ENCODE measurements at places on chromosomes 5 and 9.

GRCh38 chr5:143002459-143003327 lies 232.5 kb downstream of the ARHGAP26 start:
- peak; percentile 15 for DNase-seq

GRCh38 chr5:132176987-132177386 lies 50.7 kb downstream of the P4HA2 start:
- no peak for DNase-seq

DNA sequence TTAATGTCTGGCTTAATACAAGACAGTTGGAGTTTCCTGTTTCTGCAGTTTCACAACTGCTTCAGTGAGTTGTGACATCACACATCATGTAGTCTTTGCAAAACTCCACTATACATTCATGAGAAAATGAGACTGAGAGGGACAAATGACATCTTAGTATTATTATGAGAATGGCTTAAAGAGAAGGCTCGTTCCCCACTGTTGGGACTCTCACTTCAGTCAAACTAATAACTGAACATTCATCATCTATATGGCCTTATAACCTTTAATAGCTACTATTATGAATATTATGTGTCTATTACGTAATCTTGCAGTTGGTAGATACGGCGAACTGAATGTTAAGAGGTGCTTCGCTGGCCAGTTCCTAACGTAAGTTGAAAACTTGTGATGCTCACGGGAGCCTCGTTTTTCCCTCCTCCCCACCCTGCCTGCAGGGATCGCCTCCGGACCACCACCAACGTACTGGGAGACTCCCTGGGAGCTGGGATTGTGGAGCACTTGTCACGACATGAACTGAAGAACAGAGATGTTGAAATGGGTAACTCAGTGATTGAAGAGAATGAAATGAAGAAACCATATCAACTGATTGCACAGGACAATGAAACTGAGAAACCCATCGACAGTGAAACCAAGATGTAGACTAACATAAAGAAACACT lies 79.4 kb downstream of the SLC1A3 start:
- DNase-seq: no peak

DNA sequence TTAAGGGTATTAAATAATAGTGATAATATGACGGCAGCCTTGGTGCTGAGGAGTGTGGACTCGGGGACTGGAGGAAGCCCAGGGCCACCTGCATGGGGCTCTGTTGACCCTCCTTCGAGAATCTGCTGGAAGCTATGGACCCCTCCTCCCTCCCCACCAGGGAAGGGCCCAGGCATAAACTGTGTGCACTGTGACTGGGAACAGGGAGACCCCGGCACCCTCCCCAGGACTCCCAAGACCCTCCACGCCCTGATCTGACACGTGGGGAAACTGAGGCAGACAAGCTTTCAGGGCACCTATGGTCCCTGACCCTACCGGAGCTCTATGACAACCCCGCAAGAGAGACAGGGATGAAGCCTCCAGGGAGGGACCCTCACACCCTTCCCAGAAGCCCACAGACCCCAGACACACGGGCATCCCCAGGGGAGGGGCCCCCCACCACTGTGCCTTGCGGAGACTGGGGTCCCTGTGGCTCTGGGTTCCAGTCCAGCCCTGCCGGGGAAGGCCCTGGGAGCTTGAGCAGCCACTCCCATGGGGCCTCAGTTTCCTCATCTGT lies 6.5 kb upstream of the EGFL7 start:
- DNase-seq: no peak

DNA sequence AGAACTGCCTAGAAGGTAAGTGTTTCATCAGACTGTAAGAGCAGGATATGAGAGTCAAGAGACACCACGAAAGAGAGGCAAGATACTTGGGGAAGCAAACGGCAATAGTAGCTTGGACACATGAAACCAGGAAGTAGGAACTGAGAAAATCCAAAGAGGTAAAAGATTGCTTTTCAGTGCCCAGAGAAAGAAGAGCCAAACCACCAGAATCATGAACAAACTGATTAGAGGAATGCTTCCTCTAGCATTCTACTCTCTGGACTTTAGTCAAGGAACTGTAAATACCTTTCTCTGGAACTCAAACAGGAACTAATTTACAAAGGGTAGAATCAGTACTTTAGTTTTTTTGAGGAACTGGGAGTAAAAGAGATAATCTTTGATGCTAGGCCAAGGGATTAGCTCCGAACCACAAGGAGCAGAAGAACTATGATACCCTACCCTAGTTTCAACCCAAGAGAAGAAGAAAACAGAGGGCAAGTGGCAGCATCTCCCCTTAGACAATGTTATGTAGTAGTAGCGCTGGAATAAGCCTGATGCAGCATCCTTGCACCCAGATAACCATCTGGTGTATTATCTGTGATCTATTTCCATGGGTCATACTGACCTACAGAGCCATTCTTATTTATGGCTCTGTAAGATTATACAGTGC lies 41.3 kb downstream of the EFCAB9 start:
- DNase-seq: no peak

- no peak for DNase-seq
Measured at GRCh38 chr9:119101048-119101447, 268.2 kb downstream of the BRINP1 start.

DNA sequence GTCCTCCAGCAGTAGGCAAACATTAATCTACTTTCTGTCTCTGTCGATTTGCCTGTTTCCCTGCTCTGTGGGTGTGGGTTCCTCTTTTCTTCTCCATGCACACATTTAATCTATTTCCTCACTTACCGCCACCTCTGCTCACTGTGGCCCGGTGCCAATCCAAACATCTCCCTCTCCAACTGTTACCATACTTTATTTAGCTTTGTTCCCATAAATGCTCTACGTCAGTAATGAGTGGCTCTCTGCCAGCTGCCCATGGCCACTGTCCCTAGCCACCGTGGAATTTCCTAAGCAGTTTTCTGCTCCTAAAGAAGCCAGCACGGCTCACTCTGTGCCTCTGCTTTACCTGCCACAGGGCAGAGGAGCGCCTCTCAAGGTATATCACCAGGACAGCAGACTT lies 19.5 kb upstream of the GOLPH3 start:
- DNase-seq: no peak

DNA sequence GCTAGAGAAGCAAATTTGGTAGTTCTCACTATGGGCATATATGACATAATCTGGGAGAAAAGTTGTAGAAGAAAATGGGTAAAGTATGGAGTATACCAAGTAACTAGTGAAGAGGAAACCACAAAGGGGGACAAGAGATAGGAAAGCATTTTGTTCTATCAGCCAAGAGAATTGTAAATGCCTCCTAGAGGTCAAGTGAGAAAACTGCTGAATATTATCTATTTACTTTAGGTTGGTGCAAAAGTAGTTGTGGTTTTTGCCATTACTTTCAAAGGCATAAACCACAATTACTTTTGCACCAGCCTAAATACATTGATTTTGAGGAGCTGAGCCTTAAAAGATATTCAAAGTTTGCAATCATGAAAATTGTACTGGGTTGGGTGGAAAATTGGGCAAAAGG lies 126.7 kb upstream of the GRHPR start:
- DNase-seq: no peak

DNA sequence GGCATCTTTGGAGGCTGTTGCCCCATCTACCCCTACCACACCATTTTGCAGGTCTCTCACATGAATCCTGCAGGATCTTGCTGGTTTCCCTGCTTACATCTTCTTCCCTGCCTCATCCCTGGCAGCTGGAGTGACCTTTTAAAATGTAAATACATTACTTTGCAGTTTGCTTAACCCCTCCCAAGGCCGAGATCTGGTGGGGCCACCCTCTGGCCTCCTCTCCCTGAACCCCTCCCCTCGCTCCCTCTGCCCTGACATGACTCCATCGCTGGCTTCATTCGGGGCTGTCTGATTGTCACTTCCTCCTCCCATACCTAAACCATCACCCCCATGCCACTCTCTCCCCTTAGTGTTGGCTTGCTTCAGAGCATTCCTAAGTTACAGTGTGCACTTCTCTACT lies 12.6 kb upstream of the PALM2AKAP2 start:
- no peak for DNase-seq

- no peak for DNase-seq
Measured at GRCh38 chr5:173864126-173865050, 23.8 kb upstream of the CPEB4 start.

DNA sequence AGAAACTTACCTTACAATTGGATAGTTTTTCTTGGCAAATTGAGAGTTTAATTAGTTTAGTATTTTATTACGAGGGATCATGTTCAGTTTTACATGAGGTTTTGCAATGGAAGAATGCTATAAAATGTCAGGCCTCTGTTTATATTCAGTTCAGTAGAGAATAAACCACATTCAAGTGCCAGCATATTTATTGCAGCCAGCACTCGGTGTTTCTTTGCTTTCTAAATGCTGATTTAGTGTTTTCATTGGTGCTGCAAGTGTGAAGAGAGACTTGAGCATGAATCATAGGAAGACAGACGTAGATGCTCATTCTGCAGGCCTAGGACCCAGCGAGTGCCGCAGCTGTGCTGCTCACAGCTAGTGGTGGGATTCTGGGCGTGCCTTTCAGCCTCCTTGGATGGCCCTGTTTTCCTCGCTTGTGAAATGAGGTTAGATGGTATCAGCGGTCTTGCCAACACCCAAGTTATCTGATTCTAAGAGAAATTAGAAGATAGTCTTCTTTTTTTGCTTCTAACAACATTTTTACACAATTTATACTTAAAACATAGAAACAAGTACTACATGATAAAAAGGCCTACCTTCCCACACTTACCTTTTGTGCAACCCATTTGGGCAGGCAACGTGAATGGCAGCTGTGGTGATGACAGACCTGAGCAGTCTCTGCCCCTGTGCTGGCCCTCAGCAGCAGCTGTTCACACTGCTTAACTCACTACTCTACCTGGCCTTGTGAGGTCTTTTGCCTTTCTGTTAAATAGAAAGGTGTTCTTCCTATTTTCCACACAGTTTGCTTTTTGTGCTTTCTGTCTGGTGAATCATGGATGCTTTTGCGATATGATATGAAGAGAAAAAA lies 26.8 kb upstream of the TNFAIP8 start:
- no peak for DNase-seq

GRCh38 chr9:116494815-116495634 lies 192.1 kb upstream of the TRIM32 start:
- no peak for DNase-seq

Measured in stimulated activated CD4-positive, alpha-beta T cell treated with anti-CD3 and anti-CD28 coated beads, Interleukin-1b, Interleukin-23, amount 100 ng/mL, for 1 hour (primary cell).